ENCODE measurements at places on chromosomes 6 and 20. TPM values are rescaled to one million over a fixed set of nuclear protein-coding genes. Genes with fewer than 3 reads are reported as not detected.

DNA sequence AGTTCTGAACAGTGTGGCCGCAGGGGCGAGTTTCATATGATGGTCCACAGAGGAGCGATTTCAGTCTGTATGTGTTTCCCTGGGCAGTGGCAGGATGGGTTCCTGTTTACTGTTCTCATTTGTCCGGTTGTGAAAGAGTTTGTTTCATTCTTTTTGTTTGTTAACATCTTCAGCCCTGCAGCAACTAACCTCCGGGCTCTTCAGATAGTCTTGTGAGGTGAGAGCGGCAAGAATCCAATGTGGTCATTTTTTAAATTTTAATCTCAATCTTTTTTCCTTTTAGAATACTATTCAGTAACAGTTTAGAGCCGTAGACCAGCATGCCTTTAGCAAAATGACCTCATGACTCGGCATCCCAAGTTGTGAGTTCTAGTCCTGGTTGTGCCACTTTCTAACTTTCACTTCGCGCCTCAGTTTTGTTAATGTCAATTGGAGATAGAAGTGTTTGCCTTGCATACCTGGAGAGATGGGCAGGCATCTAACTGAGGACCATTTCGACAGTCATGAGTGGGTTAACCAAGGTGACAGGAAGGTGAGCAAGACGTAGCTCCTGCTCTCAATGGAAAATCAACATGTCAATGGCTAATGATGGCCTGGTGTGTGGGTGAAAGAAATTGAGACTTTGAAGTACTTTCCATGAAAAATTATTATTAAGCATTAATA, 38.5 kb upstream of the PXDC1 start:
- DNase-seq: no peak

- DNase-seq: no peak
Measured at GRCh38 chr20:46592580-46593362, 42.3 kb upstream of the OCSTAMP start.

DNA sequence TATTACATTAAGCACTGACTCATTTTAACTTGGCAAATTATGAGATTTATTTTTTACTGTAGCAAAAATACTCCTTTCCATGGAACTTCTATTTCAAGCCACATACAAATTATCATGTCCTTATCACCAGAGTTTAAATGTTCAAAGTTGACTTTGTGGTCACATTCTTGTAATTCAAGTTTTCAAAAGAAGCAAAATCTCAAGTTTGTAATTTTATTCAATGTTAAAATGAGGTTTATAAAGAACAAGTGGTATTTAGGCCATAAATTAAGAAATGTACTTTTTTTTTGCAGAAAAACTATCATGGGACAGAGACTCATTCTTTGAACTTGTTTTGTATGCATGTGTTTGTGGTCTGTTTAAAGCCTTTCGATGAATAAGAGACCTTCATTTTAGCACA, 811.5 kb downstream of the TENT5A start:
- DNase-seq: peak; percentile 11

DNA sequence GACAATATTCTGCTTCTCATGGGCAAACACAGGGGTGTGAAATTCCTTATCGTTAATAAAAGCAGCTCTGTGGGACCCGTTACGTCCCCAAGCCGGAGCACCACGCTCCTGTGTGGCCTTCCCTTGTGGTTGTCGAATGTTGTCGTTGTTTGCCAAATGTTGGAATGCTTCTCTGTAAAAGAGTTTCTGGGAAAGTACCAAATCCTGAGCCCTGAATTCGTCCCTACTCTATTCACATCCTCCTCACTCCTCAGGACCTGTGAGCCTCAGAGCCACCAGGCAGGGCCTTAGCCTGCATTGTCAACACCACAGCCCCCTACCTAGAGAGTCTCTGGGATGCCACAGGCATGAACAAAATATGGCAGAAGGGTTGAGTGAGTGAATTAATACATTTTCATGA, 64.0 kb downstream of the THBS2 start:
- DNase-seq: no peak

DNA sequence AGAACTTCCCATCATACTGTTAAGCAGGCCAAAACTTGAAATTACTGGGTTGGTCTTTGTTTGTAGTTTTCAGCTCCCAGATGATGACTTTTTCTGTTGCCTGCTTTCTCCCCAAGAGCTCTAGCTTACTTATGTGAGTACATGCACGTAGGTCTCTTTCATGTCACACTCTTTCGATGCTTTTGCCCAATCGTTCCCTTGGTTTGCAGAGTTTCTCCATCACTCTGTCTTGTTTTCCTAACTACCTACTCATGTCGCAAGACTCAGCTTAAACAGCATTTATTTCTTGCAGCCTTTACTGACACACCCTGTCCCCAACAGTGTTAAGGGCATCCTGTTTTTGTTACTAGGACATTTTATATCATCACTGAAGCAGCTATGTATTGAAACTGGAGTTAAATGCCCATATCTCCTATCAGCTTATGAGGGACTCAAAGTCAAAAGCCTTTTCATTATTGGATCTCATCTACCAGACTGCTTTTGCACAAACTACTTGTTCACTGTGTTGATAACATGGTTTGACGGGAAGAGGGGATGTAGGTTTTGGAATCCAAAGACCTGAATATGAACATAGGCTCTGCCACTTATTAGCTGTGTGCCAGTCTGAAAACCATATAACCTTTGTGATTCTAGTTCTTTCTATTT, 2.9 kb downstream of the ARG1 start:
- DNase-seq: no peak

- no peak for DNase-seq
Measured at GRCh38 chr6:44538131-44538806, 150.8 kb downstream of the CDC5L start.

GRCh38 chr6:26129656-26130055, 42.4 kb downstream of the HFE start:
- peak; percentile 50 for DNase-seq

- no peak for DNase-seq
Measured at GRCh38 chr6:105545947-105546731, 143.3 kb upstream of the PREP start.

GRCh38 chr20:62220666-62221568, 839 bp upstream of the HRH3 start:
- no peak for DNase-seq

- DNase-seq: peak; percentile 86
Measured at GRCh38 chr6:73521351-73521985, 636 bp upstream of the EEF1A1 start.

DNA sequence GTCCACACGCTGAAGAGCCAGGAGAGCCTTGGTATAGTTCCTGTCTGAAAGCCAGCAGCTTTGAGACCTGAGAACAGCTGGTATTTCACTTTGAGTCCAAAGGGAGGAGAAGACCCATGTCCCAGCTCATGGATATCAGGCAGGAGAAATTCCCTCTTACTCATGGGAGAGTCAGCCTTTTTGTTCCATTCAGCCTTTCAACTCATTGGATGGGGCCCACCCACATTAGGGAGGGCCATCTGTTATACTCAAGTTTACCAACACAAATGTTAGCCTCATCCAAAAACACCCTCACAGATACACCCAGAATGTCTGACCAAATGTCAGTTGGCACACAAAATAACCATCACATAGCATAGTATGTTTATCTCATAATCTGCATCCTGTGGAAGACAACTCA, 80.1 kb downstream of the GMDS start:
- no peak for DNase-seq

GRCh38 chr20:60262967-60263603, 304.9 kb downstream of the CDH26 start:
- peak; percentile 51 for DNase-seq

DNA sequence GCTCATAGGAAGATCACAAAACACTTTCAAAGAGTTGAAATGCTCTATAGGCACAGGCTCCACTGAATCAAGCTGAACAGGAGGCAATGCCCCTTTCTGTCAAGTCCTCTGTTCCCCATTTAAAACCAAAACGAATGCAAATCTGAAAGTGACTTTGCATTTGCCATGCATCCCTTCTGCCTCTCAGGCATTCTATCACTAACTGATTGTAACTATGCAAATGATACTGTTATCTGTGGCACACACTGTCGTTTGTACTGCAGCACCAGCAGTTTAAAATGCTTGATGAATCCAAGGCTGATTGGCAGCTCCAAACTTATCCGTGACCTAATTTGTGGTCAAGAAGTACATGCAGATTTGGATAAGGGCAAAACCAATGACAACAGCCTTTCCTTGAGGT, 1067.5 kb upstream of the MAP3K7 start:
- no peak for DNase-seq

DNA sequence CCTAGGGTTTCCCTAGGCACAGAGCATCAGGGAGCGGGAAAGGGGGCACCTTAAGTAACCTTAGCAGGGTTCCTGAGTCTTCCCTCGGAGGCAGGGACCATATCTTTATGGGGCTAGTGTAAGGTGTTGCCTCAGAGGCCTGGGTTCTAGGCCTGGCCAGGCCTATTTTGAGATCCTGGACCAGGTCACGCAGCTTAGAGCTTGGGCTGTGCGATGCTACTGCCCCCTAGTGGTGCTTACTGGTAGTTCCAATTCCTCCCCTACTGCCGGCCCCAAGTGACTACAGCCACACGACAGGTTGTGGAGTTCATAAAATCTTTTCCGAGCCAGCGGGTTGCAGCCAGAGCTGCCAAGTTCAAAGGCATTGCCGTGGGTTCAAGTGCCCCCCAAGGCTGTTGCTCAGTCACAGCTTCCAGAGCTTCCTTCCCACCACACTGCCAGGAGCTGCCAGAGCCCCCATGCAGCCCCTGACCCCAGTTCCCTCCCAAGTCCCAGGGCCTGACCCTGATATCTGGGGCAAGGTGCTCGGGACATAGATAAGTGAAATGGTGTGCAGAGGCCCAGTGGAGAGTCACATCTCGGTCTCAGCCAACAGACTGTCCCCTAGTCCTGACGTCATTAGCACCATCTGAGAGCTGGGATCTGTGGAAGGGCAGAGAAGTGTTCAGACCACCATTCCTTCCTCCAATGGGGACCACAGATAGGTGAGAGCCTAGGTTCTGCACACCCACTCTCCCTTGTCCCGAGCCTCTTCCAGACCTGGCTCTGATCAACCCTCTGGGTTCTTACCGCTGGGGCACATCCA, 3.3 kb downstream of the LRRC73 start:
- peak; percentile 80 for DNase-seq

DNA sequence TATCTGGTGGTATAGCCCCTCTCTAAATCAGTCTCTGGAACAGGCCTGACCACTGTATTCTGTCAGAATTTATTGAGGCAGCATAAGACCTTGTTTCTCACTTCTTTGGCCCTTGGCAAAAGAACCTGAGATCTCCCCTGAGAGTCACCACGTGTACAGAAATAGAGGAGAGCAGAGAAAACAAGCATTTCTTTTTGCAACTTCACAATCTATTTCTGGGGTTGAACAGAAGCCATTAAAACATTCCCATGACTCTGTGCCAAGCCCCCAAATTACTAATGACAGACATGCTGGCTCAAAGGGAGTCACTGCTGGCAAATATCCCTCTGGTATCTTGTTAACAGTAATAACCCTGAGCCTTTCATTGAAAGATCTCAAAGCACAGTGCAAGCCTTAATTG, 395.3 kb downstream of the MAFB start:
- no peak for DNase-seq

DNA sequence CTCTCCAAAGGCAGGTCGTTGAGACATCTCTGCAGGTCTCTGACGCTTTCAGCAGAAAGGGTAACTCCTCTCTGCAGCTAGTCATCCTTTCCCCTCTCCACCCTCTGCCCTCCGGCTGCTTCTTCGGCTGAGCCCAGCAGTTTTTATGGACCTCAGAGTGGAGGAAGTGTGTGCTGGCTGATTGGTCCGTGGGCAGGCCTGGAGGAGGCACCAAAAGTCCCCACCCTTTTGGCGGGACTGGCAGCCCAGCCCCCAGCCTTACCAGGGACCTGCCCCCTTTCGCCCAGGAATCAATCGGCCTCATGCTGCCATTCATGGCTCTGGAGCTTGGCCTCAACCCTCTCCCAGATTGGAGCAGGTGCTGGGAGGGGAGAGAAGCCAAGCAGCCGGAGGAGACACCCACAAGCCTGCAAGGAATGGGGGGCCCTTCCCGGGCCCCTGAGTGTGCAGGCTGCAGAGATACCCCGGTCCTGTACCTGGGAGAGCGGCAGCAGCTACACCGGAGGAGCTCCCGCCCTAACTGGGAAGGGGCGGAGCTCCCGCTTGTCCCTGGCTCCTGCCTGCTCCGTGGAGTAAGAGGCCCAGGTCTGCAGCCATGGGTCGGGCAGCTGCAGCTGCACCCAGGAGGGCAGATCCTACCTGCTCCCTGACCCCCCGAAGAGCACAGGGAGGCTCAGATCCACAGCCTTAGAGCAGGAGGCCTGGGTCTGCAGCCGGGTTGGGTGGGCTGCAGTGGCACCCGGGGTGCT, 170.3 kb upstream of the SOX4 start:
- DNase-seq: no peak

DNA sequence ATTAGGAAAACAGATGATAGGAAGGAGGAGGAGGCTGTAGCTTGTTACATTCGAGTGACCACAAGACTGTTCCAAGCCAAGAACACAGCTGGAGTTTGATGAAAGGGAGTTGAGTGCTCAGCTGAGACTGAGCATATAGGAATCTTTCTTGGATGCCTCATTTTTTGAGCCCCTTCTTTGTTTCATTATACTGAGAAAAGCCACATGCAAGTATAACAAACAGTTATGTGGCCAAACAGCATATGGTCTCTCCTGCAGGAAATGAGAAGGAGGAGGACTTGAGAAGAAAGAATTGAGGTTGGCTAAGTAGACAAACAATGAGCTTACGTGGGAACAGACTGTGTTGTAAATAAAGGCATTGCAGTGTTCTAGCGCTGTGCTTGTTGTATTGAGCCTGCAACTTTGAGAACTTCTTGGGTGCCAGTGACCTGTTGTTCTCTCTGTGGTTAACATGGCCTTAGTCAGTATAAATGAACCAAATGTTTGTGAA, 78.3 kb downstream of the AKAP7 start:
- peak; percentile 10 for DNase-seq

DNA sequence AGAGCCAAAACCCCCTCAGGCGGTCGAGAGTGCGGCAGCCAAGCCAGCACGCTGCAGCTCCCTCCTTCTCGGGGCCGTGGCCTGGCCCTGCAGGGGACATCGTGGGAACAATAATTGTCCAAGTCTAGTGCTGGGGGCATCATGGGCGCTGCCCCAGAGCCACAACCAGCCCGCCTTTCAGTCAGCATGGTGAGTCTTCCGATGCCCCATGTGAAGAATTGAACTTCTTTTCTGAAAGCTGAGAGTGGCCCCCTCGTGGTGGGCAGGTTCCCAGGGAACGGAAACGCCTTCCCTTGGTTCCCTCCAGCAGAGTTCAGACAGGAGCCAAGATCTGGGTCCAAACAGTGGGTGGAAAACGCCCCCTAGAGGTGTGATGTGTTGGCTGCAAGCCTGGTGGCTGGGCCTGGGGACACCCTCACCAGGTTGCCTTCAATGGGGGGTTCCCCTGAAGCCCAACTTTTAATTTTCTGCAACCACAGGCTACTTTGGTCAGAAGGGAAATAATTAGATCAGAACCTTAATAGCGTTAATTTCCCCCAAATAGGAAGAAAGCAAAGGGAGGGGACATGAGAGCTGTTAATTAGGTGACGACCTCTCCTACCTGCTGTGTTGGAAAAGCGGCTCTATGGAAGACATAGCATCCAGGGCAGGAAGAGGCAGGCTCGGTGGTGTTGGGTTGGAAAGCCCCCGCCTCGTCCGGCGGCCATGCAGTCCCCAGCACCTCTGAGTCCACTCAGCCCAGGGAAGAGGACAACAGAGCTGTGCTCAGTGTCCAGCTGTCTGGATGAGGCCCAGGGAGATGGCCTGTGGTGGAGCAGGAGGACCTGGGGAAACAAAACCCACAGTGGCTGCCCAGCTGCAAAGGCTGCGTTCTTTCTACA, 4.7 kb upstream of the MRGBP start:
- DNase-seq: peak; percentile 95

MEI4 gene
- total RNA-seq: not detected

DEFB124 gene
- total RNA-seq: not detected

RRAGD gene
- total RNA-seq: 2.1 TPM

EGFL8 gene
- total RNA-seq: 1.6 TPM

EYS gene
- 0.99 TPM for total RNA-seq

CST2 gene
- total RNA-seq: not detected

BEND6 gene
- 21.4 TPM for total RNA-seq

KCNQ5 gene
- 4.8 TPM for total RNA-seq

SLC17A3 gene
- not detected for total RNA-seq

All from M059J (cell line).